Activated CD4-positive, alpha-beta T cell treated with anti-CD3 and anti-CD28 coated beads for 24 hours (primary cell): ENCODE measurements at places on chromosomes 7 and 10.

- no peak for DNase-seq
Observed at GRCh38 chr10:123496996-123497660, 169.0 kb upstream of the GPR26 start.

- DNase-seq: no peak
Observed at GRCh38 chr7:133044722-133045473, 37.0 kb downstream of the CHCHD3 start.

DNA sequence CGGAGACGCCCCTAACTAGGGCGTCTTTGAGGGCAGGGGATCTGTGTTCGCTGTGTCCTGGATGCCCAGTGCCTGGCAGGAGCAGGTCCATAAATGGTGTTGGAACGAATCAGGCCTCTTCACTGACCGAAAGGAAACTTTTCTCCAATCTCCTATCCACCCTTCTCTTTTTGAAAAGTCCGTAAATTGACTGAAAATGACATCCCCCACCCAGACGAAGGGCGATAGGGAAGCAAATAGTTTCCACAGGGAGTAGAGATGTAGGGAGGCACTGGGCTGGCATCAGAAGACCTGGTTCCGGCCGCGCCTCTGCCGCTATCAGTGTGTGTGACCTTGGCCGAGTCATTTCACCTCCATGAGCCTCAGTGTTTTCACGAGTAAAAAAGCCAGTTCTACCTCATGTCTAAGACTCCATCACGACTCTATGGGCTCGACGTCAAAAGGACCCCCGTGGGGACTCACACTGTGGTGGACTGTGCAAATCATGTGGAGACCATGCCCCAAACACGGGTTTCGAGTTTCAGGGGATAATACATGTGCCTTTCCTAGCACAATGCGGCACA is 497 bp upstream of the RAB11FIP2 start:
- DNase-seq: no peak

- no peak for DNase-seq
Observed at GRCh38 chr10:20877986-20878983, 18.8 kb downstream of the NEBL start.

DNA sequence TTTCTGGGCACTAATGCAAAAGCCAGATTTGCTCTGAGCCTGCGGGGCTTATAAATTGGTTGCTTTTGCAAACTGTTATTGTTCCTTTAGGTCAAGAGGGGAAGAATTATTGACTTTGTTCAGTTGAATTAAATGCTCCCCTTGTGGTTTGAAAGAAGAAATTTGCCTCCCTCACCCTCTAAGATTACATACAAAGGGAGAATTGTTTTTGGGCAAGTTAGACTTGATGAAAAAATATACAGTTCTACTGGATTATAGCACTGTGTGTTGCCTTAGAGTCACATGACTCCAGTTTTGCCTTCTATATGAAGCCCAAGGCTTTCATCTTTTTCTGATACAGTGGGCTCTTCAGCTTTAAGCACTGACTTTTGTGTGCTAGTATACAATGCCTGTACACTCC is 1265.8 kb upstream of the LRRTM3 start:
- no peak for DNase-seq

DNA sequence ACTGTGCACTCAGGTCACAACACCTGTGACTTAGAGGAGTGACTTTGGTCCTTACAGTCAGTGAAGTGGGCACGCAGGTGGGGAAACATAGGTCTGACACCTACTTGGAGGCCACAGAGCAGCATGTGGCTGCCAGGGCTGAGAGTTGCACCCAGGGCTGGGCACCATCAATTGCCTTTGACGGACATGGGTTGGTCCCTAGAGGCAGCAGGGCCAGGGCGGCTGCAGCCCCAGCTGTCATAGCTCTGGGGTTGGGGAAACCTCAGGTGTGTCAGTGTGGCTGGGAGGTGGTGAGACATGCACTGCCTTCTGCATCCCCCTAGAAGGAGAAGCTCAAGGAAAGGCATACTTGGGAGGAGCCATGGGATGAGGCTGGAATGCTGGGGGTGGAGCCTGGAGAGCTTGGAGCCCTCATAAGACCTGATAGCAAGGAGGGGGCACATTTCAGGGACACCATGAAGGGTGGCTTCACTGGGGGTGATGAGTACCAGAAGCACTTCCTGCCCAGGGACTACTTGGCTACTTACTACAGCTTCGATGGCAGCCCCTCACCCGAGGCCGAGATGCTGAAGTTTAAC is at the start of gene INMT:
Gene INMT, plus strand, starts transcription at position 440 of the 578 bp plus-strand sequence. Its CDS starts 16 bp downstream, at position 456.
- DNase-seq: no peak

DNA sequence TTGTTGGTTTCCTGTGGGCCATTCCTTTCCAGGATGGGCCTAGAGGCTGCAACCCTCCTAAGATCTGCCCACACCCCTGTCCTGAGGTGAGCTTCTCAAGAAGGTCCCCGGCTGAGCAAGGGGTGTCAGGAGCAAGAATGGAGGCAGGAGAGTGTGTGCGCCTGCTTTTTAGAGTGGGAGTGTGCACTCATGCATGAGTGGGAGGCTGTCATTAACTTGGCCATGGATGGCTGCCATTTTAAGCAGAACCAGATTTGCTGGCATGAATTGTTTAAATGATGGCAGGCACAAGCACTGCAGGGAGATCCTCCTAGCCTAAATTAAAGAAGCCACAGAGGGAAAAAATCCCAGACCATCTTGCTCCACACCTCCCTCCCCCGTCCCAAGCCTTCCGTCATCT is 2.9 kb upstream of the SGPL1 start:
- no peak for DNase-seq

- no peak for DNase-seq
Observed at GRCh38 chr7:84040355-84040754, 154.2 kb downstream of the SEMA3A start.

- DNase-seq: no peak
Observed at GRCh38 chr7:135385209-135385608, 124.7 kb downstream of the CNOT4 start.

DNA sequence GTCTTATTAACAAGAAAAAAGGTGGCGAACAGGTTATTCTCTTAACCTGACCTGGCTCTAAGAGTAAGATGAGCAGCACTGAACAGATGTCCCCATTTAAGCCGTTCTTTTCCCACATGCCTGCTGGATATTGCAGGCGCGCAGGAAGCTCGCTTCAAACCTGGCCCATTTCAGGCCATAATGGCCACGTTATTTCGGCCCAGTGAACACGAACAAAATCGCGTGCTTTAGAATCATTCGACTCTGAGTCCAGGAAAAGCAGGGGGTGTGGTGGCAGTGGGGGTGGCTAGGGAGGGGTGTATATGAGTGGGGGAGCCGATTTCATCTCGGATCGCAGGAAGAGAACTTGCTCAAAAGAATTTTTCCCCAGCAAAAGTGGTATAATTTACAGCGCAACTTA is 6.6 kb upstream of the SP8 start:
- no peak for DNase-seq

DNA sequence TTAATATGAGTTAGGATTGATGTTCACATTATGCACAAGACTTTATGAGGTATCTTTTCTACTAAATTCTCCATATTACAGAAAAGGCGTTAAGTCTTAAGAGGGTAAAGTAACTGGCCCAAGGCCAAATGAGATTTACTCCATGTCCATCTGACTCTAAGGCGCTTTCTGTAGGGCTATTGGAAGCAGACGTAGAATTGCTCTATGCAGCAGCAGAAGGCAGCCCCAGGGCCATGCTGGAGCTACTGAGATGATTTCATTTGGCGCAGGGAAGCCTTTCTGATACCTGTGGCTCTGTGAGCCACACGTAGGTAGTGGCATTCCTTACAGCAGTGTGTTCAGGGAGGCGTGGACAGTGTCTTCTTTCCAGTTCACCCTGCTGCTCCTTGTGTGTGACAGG is 133.1 kb downstream of the SH2D4B start:
- no peak for DNase-seq

GRCh38 chr10:43814663-43815062 is 166.0 kb upstream of the ZNF32 start:
- DNase-seq: no peak

- DNase-seq: no peak
Observed at GRCh38 chr7:33761449-33762080, 143.8 kb upstream of the BMPER start.

DNA sequence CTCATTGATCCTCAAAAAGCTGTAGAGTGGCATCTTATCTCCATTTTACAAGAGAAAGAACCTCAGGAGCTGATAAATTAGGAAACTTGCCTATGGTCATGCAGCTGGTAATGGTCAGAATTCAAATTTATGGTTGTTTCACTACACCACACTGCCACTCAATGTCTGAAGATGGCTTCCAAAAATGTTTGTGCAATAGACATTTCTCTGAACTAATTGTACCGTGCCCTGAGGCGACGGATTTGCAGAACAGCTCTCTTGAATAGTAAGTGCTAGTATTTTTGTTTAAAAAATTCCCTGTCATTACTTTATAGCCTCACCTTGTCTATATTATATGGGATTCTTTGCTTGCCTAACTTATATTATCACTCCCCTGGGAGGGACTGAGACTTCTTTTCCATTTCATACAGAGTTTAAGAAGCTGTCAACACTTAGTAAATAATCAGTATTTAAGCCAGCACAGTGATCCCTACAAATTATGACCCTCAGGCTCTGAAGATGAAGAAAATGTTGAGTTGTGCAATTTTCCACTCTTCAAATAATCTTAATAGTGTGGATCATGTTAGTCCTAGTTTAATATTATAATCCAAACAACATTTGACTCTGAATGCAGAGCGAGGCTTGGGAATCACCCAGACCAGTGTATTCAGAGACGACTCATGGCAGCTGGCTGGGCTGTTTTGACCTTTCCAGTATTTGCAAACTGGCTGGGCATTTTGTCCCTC is 346.6 kb downstream of the PTEN start:
- no peak for DNase-seq

- DNase-seq: no peak
Observed at GRCh38 chr10:24701447-24701846, 22.2 kb downstream of the ARHGAP21 start.

GRCh38 chr7:92332782-92333181 is 87.0 kb downstream of the ANKIB1 start:
- no peak for DNase-seq

DNA sequence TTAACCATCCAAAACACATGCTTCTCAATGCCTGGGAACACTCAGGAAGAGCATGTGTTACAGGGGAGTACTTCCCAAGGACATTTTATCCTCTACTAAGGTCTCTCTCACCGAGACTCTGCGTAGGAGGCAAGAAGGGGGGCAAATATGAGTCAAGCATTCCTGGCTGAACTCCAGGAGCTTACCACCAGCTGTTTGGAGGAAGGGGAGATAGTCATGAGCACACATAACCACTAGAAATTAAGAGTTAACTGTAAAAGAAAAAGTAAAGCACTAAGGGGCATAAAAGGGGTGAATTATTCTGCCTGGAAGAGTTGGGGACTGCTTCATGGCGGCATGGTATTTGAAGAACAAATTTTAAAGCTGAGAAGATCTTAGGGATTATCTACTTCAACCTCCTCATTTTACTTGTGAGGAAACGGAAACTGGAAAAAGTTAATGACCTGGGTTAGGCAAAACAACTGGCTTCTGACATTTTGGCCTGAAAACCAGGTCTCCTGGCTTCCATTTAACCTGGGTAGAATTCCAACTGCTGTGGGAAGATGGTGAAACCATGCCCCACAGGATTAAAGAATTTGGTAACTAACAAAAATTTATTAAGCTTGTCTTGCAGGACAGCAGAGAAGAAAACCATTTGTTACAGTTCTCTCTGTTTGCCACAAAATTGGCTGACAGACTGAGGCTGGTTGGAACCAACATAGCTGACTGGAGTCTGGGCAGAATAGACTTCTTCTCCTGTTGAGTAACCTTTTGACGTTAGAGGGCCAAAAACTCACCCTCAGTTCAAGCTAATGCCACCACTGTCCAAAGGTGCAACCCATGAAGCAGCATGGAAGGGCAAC is 85.5 kb downstream of the SLC25A13 start:
- DNase-seq: no peak

DNA sequence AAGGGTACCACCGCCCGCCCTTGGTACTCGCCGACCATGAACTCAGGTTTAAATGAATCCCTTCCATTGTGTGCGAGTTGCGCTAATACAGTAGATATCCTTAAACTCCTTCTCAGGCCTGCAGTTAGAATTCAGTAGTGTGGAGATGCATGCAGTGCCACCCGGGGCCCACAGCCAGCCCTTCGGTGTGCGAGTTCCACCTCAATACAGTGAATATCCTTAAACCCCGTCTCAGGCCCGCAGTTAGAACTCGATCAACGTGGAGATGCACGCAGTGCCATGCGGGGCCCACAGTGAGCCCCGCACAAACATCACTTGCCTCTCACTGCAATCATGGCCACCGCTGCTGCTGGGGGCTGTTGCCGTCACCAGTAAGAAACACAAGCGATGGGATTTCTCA is 261.9 kb downstream of the MAD1L1 start:
- no peak for DNase-seq

GRCh38 chr7:244974-245373 is 45.0 kb upstream of the FOXL3 start:
- no peak for DNase-seq

DNA sequence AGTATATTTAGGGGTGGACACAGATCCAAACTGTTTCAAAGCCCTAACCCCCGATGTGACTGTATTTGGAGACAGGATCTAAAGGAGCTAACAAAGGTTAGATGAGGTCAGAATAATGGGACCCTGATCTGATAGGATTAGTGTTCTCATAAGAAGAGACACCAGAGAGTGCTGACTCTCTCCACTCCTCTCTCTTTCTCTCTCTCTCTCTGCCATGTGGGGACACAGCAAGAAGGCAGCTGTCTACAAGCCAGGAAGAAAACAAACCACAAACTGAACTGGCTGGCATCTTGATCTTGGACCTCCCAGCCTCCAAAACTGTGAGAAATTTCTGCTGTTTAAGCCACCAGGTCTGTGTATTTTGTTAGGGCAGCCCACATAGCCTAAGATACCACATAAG is 84.7 kb upstream of the KDM7A start:
- no peak for DNase-seq

GRCh38 chr7:155979566-155979965 is 167.3 kb upstream of the SHH start:
- DNase-seq: no peak

- DNase-seq: no peak
Observed at GRCh38 chr7:1403638-1404459, 55.4 kb downstream of the MICALL2 start.

DNA sequence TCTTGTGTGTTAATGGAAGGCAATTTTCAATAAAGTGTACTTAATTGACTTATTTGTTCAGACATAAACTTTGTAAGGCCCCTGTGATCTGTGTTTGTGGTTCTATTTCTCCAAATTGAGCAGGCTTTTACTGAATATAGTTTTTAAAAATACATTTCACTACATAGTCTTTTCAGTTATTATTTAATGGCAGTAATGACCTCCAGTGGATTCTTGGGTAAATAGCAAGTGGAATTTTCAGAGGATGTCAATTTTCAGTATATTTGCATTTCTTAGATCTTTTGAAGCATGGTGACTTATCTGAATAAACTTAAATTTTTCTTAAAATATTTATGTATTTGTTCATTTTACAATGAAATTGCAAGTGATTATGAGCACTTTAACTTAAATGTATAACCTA is 203.1 kb upstream of the PCLO start:
- DNase-seq: no peak

GRCh38 chr7:112484671-112485167 is 3.9 kb downstream of the LSMEM1 start:
- no peak for DNase-seq

DNA sequence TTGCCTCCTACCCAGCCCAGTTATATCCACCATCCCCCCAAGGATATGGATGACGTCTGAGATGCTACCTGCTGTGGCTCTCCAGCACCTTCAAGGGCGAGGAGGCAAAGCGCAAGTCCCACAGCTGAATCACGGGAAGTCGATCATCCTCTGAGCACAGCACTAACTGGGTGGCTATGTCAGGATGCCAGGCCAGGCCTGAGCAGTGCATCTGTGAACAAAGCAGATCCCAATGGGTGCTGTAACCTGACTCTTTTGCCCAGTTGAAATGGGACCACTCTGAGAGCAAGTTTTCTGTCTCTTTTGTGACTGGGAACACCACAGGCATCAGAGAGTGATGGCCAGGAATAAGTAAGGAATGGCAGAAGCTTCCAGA is 12.3 kb downstream of the SEC31B start:
- DNase-seq: no peak
